ENCODE measurements at places on chromosomes 4 and X.

DNA sequence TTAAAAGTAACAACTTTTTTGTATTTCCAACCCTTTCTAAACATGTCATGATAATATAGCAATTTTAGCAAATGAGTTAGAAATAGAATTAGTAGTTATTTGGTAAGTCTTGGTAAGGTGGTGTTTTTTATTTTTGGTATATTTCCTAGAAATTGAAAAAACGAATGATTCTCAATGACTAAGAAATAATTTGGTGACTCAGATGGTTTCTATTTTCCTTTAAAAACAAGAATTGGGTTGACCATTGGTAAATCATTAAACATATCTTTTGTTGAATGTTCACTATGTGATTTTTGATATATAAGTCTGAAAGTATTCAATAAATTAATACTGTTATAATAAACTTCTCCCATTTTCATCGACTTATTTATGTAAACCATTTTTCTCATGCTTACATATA, 206.2 kb upstream of the BANK1 start:
- H3K27me3 ChIP-seq = peaks cover 5% of the 10 kb centered on the region
- H3K27ac ChIP-seq = no peak overlapping the region
- H3K36me3 ChIP-seq = no peaks in the 10 kb centered on the region
- H3K4me3 ChIP-seq = no peak overlapping the region
- H3K4me1 ChIP-seq = peaks cover 2% of the 10 kb centered on the region

DNA sequence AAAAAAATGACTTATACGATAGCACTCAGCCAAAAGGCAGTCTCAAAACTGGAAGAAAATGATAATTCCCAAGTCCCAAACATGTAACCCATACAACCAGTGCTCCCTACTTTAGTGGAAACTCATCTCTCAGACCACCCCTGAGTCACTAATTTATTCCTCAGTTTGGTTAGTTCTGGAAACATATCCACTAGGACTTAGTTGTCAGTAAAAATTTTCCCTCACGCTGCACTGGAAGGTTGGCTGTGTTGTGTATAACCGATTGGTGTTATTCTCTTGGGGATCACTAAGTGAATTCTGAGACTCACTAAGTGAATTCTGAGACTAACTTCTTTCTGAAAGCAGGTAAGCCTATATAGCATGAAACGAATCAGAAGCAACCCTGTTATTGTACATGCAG, 48.5 kb upstream of the GAB1 start:
- H3K27me3 ChIP-seq = peaks cover 2% of the 10 kb centered on the region
- H3K4me1 ChIP-seq = no peaks in the 10 kb centered on the region
- no peaks in the 10 kb centered on the region for H3K36me3 ChIP-seq
- H3K27ac ChIP-seq = no peak overlapping the region
- no peak for DNase-seq

- peaks cover 3% of the 10 kb centered on the region for H3K27me3 ChIP-seq
- H3K4me1 ChIP-seq = peaks cover 14% of the 10 kb centered on the region
- peak within 1 kb of the TSS; percentile 91 for H3K4me3 ChIP-seq
- DNase-seq = peak; percentile 23
Observed at GRCh38 chrX:102155806-102156179, at the start of gene BEX5. Gene BEX5, minus strand, starts transcription at chrX:102155977. Its CDS starts 1,712 bp downstream, at chrX:102154265.

DNA sequence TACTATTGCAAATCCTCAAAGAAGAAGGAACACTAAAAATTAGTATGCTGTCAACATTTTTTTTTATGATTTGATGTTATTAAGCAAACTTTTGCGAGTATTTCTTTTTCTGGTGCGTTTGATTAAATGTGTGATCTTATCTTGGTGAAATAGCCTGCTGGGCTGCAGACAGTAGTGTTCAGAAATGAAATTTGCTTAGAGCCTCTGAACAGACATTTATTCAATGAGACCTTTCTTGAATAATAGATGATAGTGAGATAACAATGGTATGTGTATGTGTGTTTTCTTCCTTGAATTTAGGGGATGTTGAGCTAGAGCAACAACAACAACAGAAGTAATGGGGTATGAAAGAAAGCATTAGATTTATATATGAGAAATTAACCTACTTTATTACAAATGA, 12.7 kb downstream of the ADGRL3 start:
- DNase-seq = no peak
- no peaks in the 10 kb centered on the region for H3K27me3 ChIP-seq
- no peaks in the 10 kb centered on the region for H3K36me3 ChIP-seq

DNA sequence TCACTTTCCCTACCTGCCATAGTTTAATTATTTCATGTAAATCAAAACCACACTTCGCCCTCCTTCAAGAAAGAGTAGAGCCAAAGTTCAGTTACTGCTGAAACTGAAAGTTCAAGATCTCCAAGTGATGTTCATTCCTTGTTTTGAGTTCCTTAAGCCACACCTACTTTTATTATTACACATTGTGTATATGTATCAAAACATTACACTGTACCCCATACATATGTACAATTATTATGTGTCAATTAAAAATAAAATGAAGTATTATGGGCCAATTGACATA, 892.3 kb upstream of the NDST4 start:
- no peak overlapping the region for H3K27ac ChIP-seq
- H3K4me1 ChIP-seq = no peaks in the 10 kb centered on the region
- no peak for DNase-seq
- no peaks in the 10 kb centered on the region for H3K27me3 ChIP-seq
- no peak overlapping the region for H3K4me3 ChIP-seq
- H3K36me3 ChIP-seq = no peaks in the 10 kb centered on the region

GRCh38 chr4:112714922-112715901, 78.3 kb downstream of the LARP7 start:
- H3K4me3 ChIP-seq = no peak overlapping the region
- no peak overlapping the region for H3K27ac ChIP-seq
- H3K4me1 ChIP-seq = no peaks in the 10 kb centered on the region
- peaks cover 5% of the 10 kb centered on the region for H3K27me3 ChIP-seq
- DNase-seq = no peak

DNA sequence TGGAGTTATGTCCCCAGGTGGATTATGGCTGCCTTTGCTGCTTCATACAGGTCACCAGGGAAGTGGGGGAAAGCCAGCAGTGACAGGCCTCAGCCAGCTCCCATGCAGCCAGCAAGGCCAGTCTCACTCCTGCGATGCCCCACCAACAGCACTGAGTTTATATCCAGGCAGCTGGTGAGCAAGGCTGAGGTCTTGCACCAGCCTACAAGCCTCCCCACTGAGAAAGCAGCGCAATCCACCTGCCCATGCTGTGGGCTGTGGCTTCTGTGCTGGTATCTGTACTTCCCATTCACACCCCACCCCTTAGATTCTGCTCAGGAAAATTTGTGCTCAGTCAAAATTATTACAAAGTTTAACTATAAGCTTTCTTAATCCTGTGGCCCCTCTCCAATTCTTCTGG, 153.5 kb downstream of the HHIP start:
- no peak for DNase-seq
- H3K27me3 ChIP-seq = no peaks in the 10 kb centered on the region
- no peaks in the 10 kb centered on the region for H3K36me3 ChIP-seq
- H3K4me3 ChIP-seq = no peak overlapping the region

- H3K4me3 ChIP-seq = no peak overlapping the region
- no peaks in the 10 kb centered on the region for H3K36me3 ChIP-seq
- H3K27ac ChIP-seq = no peak overlapping the region
- no peaks in the 10 kb centered on the region for H3K4me1 ChIP-seq
- H3K27me3 ChIP-seq = no peaks in the 10 kb centered on the region
Observed at GRCh38 chrX:105475801-105476200, 255.3 kb upstream of the TEX13A start.

DNA sequence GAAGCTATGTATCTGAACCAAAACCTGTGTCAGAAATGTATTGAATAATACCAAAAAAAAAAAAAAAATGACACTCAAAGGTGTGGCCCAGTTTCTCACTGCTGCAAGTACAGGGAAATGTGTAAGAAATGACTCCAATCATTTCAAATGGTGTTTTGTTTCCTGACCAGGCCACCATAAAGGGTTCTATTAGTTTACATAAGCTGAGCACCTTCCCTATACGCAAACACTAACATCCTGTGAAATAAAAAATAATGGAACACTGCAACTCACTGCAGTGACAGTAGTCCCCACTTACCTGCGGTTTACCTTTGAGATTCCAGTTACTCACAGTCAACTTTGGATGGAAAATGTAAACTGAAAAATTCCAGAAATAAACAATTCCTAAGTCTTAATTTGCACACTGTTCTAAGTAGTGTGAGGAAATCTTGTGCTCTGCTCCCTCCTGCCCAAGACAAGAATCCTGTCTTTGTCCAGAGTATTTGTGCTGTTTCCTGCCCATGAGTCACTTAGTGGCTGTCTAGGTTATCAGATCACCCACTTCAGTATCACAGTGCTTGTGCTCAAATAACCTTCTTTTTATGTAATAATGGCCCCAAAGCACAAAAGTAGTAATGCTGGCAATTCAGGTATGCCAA, 265.3 kb downstream of the RCHY1 start:
- no peak overlapping the region for H3K4me3 ChIP-seq
- H3K4me1 ChIP-seq = no peaks in the 10 kb centered on the region
- H3K27ac ChIP-seq = no peak overlapping the region
- H3K36me3 ChIP-seq = no peaks in the 10 kb centered on the region
- DNase-seq = no peak
- H3K27me3 ChIP-seq = no peaks in the 10 kb centered on the region

- H3K4me1 ChIP-seq = no peaks in the 10 kb centered on the region
- no peaks in the 10 kb centered on the region for H3K36me3 ChIP-seq
- no peaks in the 10 kb centered on the region for H3K27me3 ChIP-seq
- no peak for DNase-seq
- H3K4me3 ChIP-seq = no peak overlapping the region
Observed at GRCh38 chrX:143437439-143437838, 79.8 kb downstream of the SPANXN3 start.

- no peaks in the 10 kb centered on the region for H3K27me3 ChIP-seq
- no peaks in the 10 kb centered on the region for H3K36me3 ChIP-seq
- no peak for DNase-seq
- no peak overlapping the region for H3K27ac ChIP-seq
- no peaks in the 10 kb centered on the region for H3K4me1 ChIP-seq
Observed at GRCh38 chr4:181550381-181550780, 692.8 kb upstream of the TENM3 start.

- H3K4me3 ChIP-seq = no peak overlapping the region
- no peak for DNase-seq
- H3K27me3 ChIP-seq = no peaks in the 10 kb centered on the region
- no peaks in the 10 kb centered on the region for H3K4me1 ChIP-seq
Observed at GRCh38 chr4:86706923-86707597, 112.9 kb downstream of the PTPN13 start.

GRCh38 chr4:48194971-48195370, 60.9 kb upstream of the TXK start:
- no peaks in the 10 kb centered on the region for H3K27me3 ChIP-seq
- no peak overlapping the region for H3K4me3 ChIP-seq
- H3K4me1 ChIP-seq = peaks cover 12% of the 10 kb centered on the region
- no peak overlapping the region for H3K27ac ChIP-seq
- H3K36me3 ChIP-seq = no peaks in the 10 kb centered on the region

- H3K36me3 ChIP-seq = no peaks in the 10 kb centered on the region
- peak; percentile 45 for DNase-seq
- peak overlapping the region; percentile 96 for H3K27ac ChIP-seq
- peaks cover 34% of the 10 kb centered on the region for H3K4me1 ChIP-seq
Observed at GRCh38 chr4:153916273-153916755, 127.4 kb upstream of the SFRP2 start.

- no peak overlapping the region for H3K4me3 ChIP-seq
- DNase-seq = no peak
- H3K27me3 ChIP-seq = no peaks in the 10 kb centered on the region
- no peaks in the 10 kb centered on the region for H3K36me3 ChIP-seq
- H3K4me1 ChIP-seq = peaks cover 33% of the 10 kb centered on the region
Observed at GRCh38 chr4:121011138-121011537, 61.2 kb downstream of the NDNF start.

DNA sequence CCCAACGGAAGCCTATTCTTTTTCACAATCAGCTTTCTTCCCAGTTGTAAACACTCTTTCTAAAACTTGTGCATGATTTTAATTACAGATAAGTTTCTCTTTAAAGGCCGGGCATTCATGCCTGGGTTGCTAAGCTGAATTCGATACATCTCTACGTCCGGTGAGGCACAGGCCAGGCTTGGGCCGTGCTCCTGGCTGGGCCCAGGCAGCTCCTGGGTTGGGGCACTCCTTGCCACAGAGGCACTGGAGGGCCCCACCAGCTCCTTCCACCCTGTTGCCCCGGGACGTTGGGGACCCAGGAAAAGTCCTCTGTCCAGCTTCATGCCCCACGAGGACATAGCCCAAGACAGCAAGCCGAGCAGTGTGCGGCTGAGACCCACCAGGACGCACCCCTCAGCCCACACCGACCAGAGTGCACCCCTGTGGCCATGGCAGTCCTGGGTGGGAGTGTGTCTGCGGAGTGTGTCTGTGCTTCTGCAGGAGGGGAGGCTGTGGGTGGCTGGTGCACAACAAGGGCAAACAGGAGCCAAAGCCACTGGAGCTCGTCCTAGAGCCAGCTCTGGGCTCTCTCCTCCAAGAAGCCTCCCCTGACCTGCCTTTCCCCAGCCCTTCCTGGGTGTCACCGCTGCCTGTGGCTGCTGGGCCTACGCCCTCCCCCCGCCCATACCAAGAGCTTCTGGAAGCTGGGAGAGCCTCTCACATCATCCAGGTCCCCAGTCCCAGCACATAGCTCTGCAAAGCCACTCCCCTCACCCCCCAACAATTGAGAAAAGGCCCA, 128.0 kb upstream of the NKX1-1 start:
- no peak overlapping the region for H3K4me3 ChIP-seq
- no peaks in the 10 kb centered on the region for H3K4me1 ChIP-seq
- peaks cover 16% of the 10 kb centered on the region for H3K27me3 ChIP-seq
- DNase-seq = no peak
- H3K36me3 ChIP-seq = no peaks in the 10 kb centered on the region

- H3K4me3 ChIP-seq = no peak overlapping the region
- no peaks in the 10 kb centered on the region for H3K36me3 ChIP-seq
- H3K4me1 ChIP-seq = no peaks in the 10 kb centered on the region
- peak; percentile 76 for DNase-seq
Observed at GRCh38 chr4:3442959-3443749, 1.4 kb downstream of the HGFAC start.

- no peaks in the 10 kb centered on the region for H3K27me3 ChIP-seq
- H3K36me3 ChIP-seq = peaks cover 36% of the 10 kb centered on the region
- H3K4me1 ChIP-seq = peaks cover 21% of the 10 kb centered on the region
- peak overlapping the region; percentile 52 for H3K27ac ChIP-seq
- no peak for DNase-seq
Observed at GRCh38 chrX:47637546-47638195, 7.9 kb upstream of the CFP start.

DNA sequence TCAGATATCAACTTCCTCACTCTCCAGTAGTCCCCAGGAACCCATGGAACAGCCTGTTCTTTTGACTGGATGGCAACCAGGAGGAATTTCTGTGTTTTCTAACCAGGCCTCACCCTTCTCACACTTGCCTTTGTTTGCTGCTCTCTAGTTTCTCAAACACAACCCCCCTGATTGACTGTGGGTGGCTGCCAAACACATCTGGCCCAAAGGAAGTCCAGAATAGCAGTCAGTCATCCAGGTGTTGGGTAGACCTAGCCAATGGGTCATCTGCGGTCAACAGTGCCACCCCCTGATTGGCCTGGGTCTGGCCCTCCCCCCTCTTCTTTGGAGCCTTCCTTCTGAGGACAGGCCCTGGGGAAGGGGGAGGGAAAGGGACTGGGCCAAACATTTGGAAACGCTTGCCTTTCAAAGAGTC, 53.7 kb downstream of the MSX1 start:
- no peak for DNase-seq
- H3K36me3 ChIP-seq = no peaks in the 10 kb centered on the region
- peaks cover 3% of the 10 kb centered on the region for H3K27me3 ChIP-seq
- H3K27ac ChIP-seq = no peak overlapping the region
- no peak overlapping the region for H3K4me3 ChIP-seq

GRCh38 chr4:1505511-1506460, 99.5 kb upstream of the NKX1-1 start:
- no peaks in the 10 kb centered on the region for H3K36me3 ChIP-seq
- H3K4me1 ChIP-seq = no peaks in the 10 kb centered on the region
- peaks cover 1% of the 10 kb centered on the region for H3K27me3 ChIP-seq
- no peak for DNase-seq
- no peak overlapping the region for H3K27ac ChIP-seq

- no peak overlapping the region for H3K27ac ChIP-seq
- DNase-seq = peak; percentile 32
- no peaks in the 10 kb centered on the region for H3K27me3 ChIP-seq
- peaks cover 16% of the 10 kb centered on the region for H3K4me1 ChIP-seq
Observed at GRCh38 chr4:87559090-87559837, 30.1 kb upstream of the SPARCL1 start.
